ENCODE measurements at places on chromosomes 6 and 20. TPM values are rescaled to one million over a fixed set of nuclear protein-coding genes. Genes with fewer than 3 reads are reported as not detected.
A peak's percentile ranks its signal among the peaks of the same experiment; 100 is the strongest.

HLA-DPB1 gene
- total RNA-seq, result 41.5 TPM

SGK2 gene
- total RNA-seq, result 0.32 TPM

BANF2 gene
- total RNA-seq, result not detected

C6orf118 gene
- total RNA-seq, result not detected

CST1 gene
- not detected for total RNA-seq

DYNLT1 gene
- total RNA-seq, result 130 TPM

GLP1R gene
- total RNA-seq, result 11.6 TPM

MAP7 gene
- 3.9 TPM for total RNA-seq

KCNS1 gene
- total RNA-seq, result not detected

PEX3 gene
- total RNA-seq, result 21.7 TPM

HLA-DRB1 gene
- total RNA-seq, result 34.3 TPM

RAB44 gene
- total RNA-seq, result 0.07 TPM

GABRR1 gene
- not detected for total RNA-seq

GRCh38 chr20:32894026-32894483 is 35.3 kb downstream of the EFCAB8 start:
- no peak for DNase-seq

DNA sequence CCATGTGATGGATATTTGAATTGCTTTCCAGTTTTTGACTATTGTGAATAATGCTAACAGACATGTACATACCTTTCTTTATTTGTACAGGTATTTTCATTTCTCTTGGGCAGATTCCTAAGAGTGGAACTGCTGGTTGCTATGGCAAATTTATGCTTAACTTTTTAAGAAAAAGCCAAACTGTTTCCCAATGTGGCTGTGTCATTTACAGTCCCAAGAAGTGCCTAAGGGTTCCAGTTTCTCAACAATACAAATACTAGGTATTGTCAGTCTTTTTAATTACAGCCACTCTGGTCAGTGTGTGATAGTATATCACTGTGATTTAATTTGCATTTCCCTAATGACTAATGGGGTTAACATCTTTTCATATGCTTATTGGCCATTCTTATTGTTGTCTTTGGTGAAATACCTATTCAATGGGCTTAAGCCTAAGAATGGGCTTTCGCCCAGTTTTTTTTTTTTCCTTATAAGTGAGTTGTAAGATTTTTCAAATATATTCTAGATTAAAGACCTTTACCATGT is 10.3 kb downstream of the REPS1 start:
- DNase-seq, result no peak

DNA sequence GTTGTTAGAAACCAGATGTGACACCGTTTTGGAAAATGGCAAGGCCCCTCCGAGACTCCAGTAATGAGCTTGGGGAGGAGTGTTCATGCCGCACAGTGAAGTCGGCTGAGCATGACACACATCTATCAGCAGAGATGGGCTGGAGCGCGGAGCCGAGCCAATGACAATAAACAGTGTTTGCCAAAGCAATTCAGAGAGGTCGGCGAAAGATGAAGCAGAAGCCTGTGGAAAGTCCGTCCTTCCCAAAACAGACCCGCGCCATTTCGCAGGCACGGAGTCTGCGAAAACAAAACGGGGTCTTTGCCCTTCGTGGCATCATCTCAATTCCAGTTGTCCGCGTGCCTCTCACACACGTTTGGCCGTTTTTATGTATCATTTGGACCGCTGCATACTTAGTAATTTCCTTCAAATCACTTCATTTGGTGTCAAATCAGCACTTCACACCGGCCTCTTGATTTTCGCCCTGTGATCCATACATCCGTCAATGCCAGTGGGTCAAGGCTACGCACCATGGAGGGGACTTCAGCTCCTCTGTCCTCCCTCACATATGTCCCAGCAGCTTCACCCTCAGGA is 71.3 kb downstream of the SULF2 start:
- peak; percentile 51 for DNase-seq

DNA sequence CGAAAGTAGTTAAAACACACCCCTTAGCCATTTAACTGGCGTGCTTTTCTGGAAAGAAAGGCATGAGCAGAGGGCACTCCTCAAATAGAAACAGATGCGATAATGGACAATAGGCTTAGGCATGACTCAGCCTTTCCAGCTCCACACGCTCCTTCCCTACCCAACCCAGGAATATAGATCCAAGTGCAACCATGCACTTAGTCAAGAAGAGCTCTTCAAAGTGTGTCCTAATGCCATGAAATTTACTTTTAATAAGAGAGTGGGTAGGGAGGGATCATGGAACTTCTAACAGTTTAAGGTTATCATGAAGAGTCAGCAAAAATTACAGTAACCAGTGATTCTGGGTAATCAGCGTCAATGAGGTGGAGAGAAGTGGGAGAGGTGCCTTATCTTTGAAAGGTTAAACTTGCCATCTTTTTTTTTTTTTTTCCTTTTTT is 2.4 kb upstream of the EFHC1 start:
- DNase-seq, result no peak

DNA sequence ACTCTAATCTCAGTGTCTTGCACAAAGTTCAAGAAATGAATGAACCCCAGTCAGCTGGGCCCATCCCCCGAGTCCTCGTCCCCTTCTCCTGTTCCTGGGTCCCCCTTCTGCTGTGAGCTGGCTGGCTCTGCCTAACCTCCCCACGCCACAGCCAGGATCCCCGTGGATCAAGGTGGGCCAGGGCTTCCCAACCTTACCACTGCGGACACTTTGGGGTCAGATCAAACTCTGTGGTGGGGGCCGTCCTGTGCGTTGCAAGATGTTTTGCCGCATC is 116.2 kb downstream of the SULF2 start:
- DNase-seq, result no peak

DNA sequence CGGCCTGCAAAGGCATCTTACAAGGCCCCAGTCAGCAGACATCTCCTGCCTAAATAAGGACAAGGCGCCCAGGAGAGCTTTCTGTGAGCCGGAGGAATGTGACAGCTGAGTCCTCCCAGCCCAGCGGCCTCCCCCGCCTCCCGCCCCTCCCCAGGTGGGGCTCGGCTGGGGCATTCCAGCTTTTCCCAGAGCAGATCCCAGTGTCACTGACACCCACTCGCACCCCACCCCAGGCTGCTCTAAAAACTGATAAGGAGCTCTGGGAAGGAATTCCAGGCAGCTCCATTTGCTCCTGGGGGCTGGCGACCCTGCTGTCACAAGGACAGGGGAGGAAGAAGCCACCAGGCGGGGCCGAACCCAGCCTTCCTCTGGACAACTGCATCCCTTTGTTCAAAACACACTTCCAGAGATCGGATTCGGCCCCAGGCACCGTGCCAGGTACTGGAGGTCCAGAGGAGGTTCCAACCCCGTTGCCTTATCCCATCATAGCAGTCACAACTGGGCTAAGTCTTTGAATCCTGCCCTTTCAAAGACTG is 49.7 kb downstream of the JPH2 start:
- peak; percentile 85 for DNase-seq

DNA sequence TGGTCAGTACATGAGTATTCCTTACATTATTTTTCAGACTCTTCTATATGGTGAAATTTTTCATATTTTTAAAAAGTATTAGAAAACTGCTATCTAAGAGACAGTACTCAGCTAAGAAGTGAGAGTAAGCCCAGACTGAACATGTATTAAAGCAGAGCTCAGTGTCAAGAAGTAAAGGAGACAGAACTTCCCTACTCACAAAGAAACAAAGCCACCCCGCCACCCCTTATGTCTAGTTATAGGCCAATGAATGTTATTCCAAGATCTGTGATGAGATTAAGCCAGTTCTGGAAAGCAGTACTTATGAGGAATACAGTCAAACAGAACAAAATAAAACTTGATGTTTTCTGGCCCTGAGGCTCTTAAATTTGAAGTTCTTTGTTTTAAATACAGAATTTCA is 114.5 kb downstream of the RNGTT start:
- DNase-seq, result no peak

DNA sequence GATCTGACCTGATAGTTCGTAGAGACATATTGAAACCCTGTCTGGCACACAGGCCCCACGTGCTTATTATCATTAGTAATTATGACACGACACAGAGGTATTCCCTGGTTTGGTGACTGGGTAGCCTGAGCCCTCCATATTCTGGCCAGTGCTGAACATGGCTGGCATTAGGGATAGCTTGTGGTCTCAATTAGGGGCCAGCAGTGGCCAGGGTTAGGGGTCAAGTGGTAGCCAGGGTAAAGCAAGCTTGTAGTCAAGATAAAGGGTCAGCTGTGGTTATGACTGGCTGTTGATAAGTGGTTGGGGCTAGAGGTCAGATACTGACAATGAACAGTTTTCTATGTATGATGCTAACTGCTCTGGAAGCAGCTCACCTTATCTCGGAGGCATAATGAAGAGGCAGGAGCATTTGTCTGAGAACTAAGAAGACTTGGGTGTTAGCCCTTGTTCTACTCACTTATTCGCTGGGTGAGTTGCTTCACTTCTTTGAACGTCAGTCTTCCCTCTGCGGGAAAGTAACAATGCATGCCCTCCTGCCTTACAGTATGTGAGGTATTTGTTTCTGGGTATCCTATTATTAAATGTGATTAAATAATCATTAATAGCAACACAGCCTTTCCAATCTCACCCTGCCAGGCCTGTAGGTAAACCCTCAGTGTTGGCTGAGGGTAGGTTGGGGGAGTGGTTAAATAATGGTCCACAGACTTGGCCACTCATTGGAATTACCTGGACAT is 66.7 kb downstream of the VEGFA start:
- no peak for DNase-seq

GRCh38 chr6:128874863-128875262 is 8.1 kb upstream of the LAMA2 start:
- no peak for DNase-seq

DNA sequence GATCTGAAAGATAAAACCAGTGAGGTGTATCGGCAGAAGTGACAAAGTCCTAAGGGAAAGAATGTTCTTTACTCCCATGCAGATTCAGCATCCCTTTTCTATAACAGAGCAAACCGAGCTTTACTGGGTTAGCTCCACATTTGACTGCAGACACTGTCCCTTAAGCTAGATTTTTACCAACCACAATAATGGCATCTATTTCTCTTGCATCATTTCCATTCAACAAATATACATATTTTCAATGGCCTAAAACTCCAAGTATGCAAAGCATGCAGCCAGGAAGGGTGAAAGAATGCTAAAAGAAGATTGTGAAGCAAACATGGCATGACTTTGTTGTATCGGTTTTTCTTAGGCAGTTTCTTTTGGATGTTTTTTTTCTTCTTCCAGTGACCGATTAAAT is 255.4 kb downstream of the OGFRL1 start:
- no peak for DNase-seq

GRCh38 chr20:54091120-54091480 is 20.7 kb upstream of the BCAS1 start:
- no peak for DNase-seq

- no peak for DNase-seq
Observed at GRCh38 chr6:36668591-36668990, 9.9 kb upstream of the CDKN1A start.

DNA sequence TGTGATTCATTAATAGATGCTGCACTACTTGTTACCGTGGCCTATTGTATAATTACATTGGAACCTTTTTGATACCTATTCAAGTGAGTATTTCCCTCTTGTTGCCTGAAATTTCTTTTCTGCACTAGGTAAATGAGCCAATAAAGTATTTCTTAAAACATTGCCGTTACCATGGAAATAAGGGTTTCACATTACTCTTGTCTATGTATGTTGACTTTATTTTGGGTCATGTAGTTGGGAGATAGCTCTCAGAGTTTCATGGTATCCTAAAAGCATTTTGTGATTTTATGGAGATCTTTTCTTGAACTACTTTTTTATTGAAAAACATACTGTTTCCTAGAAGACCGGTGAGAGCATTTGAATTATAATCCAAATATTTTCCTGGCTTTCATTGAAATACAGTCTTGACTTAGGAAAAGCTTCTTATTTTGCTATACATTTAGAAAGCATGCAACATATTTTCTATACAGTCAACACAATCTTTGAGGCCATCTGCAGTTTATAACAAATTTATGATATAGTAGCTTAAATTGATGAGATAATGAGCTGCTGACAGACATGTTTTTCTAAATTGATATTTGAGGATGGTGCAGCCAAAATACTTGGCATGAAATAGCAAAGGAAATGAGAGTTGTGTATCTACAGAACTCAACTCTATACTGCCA is 650.4 kb downstream of the RFPL4B start:
- DNase-seq, result no peak

DNA sequence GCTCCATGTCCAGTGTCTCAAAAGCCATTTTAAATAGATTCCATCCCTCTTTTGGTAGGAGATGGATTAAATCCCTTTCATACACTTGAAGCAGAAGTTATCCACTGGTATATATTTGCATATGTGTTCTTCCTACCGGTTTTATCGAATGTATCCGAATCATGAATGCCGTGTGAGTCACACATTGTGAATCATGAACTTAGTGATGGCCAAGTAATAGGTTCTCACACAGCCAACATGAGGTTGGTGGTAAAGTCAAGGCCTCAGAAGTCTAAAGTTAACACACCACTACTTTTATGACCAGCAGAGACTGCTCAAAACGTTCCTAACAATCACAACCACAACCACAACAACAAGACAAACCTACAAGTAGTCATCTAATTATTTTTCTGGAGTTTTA is 345.5 kb downstream of the THBS2 start:
- no peak for DNase-seq

DNA sequence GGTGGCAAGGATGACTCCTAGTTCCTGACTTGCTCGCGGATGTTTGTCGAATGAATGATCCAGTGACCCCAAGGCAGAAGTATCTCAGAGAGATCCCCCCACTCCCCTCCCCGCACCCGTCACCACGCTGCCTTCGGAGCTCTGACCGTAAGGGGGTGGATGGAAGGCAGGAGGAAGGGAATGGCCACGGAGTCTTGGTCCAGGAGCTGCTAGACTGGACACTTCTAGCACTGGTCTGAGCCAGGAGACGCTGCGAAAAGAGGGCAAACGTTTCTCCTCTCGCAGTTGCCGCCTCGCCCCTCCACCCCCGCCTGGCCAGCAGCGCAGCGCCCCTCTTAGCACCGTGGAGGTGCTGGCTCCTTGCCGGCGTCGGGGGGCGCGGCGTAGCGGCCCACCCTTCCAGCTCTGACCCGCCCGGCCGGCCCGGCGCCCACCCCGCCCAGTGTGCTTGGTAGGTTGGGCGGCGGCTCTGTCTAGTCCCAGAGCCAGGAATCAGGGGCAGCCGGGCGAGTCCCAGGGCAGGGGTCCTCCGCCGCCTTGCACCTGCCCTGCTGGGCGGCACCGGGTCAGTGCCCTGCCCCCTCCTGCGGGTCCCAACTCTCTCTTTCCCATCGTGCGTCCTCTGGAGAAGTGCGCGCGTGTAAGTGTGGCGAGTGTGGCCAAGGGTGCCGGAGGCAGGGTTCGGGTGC is 2.4 kb upstream of the DBNDD2 start:
- DNase-seq, result peak; percentile 74

GRCh38 chr20:48456366-48457192 is 371.2 kb downstream of the PREX1 start:
- DNase-seq, result no peak

GRCh38 chr6:156410649-156411048 is 366.5 kb upstream of the ARID1B start:
- no peak for DNase-seq

DNA sequence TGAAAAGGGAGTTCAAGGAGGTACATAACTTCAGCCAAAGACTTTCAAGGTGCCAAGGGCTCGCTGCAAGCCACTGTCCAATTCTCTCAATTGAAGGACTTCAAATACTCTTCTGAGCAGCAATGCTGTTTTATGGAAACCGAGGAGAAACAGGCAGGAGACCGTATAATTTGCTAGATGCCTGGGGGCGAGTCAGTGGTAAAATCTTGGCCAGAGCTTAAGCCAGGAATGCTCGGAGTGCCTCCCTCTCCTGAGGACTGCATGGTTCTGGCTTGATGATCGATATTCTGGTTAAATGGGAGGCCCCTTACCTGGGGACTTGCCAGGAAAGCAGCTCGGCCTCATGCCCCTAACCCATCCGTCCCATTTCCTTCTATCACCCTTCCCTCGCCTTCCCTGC is 35.8 kb upstream of the NOP56 start:
- no peak for DNase-seq
